ENCODE measurements at places on chromosomes 5 and 9.
A peak's percentile ranks its signal among the peaks of the same experiment; 100 is the strongest.

DNA sequence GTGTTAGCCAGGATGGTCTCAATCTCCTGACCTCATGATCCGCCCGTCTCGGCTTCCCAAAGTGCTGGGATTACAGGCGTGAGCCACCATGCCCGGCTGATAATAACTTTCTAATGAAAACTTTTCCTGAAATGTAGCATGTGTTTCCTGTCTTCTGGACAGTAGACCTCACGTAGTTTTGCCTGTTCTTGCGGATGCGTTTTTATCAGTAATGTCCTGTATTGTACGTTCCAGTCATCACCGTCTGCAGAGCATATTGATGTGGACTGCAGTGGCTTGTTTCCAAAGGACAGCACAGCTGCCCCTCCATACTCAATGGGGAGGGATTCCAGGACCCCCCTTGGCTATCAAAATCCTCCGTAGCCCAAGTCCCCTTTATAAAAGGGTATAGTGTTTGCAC is 12.8 kb downstream of the EXOC3 start:
- no peak for DNase-seq

DNA sequence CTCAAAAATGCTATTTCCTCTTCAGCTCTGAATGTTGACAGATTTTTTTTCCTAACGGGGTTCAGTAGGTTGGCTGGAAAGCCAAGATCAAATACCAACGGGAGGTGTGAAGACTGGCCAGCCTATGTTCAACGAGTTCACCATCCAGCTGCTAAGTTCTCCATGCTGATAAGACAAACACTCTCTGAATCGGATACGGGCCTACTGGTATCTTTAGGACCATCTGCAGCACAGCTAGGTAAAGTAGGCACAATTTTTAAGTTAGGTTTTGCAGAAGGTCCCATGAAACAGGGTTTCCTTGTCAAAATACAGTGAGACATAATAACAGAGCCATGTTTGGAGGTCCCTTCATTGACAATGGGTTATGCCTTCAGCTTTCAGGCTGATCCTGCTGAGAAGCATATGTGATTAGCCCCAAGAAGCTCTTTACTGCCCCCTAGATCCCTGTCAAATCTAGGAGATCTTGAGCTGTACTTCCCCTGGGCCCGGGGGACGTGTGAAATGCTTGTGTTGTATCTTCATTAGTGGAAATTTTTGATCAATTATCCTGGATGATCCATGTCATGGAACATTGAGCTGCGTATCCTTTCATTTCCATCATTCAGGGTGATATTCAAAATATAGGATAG is 60.6 kb downstream of the PGM5 start:
- DNase-seq: no peak

DNA sequence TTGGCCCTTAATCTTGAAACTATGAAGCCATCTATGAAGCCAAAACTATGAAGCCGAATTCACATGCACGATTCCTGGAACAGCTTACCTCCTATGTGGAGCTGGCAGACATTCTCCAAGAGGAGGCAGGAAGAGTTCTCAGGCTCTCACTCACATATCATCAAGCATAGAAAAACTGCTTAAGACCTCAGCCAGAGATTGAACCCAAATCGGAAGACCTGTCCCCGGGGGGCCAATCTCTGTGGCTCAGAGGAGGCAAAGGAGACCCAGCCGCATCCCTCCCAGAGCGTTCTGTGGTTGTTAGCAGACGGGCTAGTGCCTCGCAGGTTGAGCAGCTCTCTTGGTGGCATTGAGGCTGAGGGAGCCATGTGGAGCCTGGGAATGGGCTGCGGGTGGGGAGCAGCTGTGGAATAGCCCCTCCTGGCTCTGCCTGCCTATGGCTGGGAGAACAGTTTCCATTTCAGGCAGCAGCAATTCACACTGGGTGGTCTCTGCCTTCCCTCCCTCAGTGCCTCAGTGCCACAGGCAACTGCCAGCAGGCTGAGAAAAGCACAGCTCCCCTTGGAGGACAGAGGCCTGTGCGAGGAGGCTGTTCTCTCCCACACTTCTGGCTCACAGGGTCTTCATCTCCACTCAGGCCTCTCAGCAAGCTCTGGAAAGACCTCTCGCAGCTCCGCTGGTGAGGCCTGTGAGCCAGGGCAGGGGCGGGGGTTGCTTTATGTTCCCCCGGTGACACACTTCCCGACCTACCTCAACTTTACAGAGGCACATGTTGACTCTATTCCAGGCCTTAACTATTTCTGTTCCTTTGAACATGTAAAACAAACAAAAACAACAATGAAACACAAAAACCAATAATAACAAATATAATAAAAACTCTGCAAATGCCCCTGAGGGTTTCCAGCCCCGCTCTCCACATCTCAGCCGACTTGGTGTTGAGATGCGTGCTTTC is 17.4 kb upstream of the TMEM174 start:
- DNase-seq: no peak

DNA sequence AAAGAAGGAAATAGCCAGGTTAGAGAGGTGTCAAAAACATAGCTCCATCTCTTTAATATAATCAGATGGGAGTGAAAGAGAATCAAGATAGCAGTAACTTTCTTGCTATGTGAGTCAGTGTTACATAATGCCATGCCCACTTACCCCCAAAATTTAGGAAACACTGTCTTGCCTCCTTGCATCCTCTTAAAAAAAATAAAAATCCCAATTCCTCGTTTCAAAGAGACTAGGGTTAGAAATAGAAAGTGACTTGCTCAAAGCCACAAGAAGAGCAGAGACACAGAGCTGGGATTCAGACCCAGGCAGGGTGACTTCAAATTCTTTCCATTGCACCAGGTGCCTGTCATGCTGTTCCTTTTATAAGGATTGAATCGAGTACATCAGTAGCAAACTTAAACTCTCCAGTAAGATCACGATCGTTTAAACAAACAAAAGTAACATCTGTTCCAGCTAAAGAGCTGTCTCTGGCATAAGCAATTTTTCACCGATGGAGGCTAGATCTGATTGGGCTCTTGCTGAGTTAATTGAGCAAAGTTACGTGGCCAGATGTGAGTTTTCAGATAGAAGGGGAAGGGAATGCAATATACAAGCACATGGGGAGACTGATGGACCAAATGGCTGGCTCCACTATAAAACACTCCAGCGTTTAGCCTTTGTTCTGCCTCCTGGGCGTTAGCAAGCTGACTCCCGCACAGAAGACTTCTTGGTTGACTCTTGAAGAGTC is 176.9 kb downstream of the PALM2AKAP2 start:
- no peak for DNase-seq

DNA sequence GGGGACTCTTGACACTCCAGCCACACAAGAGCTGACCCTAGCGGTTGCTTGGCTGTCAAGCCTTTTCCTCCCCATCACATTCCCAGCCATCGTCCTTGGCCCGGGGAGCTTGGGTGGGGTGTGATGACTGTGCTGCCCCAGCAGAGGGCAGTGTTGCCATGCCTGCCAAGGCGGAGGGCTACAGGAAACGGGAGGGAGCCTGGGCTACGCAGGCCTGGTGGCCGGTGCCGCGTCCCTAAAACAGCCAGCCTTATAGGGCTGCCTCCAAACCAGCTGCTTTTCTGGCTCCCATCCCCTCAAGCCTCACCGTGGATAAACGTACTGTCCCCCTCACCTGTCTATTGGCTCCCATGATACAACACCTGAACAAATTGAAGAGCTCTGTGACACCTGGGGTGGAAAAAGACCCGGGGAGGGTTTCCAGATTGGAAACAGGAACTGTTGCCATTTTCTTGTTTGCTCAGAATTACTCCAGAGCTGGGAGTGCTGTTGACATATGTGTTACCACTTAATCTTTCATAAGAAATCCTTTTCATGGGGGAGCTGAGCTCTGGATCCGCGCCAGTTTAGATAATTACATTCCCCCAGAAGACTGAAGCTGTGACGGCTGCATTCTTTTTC is 72.8 kb upstream of the ASTN2 start:
- DNase-seq: peak; percentile 50

GRCh38 chr9:111961009-111961408 is 64.4 kb downstream of the UGCG start:
- no peak for DNase-seq

DNA sequence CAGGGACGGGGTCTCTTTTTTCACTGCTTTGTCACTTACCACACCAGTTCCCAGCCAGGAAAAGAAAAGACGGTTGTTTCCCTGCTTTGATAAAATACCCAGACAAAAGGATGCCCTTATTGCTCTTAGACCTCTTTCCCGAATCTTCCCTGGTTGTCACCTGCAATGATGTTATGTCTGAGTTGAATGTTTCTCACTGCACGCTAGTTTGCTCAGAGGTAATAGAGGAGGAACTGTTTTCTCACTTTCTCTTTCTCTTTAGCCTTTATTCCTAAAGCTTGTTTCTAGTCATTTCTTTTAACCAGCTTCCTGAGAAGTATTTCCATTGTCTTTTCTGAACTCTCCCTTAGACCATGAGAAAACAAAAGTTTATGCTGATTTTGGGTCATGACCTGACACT is 32.9 kb downstream of the ACER2 start:
- no peak for DNase-seq

- DNase-seq: no peak
Measured at GRCh38 chr5:126777257-126777974, 480 bp downstream of the LMNB1 start.

DNA sequence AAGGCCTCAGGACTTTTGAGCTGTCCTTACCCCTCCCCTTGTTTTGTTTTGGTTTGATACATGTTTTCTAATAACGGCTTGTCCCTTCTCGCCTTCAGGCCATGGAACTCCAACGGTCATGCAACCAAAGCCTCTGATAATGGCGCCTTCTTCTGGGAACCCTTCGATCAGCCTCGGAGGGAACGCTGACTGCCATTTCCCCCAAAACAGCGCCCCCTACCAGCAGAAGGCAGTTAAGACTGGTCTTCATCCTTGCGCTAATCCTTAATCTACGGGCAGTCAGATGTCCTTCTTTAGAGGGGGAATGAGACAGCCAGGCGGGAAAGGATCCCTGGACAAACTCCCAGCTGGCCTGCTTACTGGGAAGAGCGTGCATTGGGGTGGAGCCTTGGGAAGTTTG is 276.6 kb downstream of the ICE1 start:
- DNase-seq: no peak

- no peak for DNase-seq
Measured at GRCh38 chr5:16507716-16508115, 42.1 kb upstream of the ZNF622 start.

DNA sequence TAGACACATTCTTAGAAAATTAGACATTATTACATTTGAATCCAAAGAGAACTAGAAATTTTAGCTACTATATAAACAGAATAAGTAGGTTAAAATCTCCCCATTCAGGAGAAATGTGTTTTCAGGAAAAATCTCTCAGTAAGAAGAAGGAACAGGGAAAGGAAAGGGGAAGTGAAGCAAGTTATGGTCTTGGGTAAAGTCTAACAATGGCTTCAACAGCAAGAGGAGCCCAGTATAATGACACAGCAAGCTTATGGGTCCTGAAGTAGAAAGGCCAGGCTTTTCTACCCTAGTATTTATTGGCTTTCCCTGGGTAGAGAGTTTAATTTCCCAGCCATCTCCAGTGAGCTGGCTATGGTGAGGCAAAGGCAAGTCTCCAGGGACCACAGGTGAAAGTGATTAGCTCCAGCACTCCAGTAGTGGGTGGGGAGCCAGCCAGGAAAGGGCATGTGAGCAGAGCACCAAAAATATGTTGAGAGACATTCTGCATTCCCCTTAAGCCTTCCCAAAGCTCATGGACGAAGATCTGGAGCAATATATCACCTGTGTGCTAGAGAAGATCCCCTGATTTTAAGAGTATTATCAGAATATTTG is 981.7 kb downstream of the NR2F1-AS1 start:
- no peak for DNase-seq

DNA sequence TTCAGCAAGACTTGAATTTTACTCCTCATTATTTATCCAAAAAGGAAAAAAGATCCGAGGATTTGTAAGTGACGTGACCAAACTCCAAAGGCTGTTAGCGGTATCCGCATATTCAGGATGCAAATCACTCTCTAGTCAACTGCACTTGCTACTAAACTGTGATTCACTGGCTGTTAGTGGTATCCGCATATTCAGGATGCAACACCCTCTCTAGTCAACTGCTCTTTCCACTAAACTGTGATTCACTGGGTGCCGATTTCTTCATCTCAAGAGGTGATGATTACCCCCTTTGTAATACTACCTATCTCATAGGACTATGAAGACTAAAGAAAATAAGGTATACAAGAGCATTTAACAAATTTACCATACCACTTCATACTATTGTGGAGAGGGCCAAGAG is 5.7 kb downstream of the MAPKAP1 start:
- DNase-seq: no peak

- no peak for DNase-seq
Measured at GRCh38 chr9:104992659-104993058, 64.7 kb upstream of the ABCA1 start.

DNA sequence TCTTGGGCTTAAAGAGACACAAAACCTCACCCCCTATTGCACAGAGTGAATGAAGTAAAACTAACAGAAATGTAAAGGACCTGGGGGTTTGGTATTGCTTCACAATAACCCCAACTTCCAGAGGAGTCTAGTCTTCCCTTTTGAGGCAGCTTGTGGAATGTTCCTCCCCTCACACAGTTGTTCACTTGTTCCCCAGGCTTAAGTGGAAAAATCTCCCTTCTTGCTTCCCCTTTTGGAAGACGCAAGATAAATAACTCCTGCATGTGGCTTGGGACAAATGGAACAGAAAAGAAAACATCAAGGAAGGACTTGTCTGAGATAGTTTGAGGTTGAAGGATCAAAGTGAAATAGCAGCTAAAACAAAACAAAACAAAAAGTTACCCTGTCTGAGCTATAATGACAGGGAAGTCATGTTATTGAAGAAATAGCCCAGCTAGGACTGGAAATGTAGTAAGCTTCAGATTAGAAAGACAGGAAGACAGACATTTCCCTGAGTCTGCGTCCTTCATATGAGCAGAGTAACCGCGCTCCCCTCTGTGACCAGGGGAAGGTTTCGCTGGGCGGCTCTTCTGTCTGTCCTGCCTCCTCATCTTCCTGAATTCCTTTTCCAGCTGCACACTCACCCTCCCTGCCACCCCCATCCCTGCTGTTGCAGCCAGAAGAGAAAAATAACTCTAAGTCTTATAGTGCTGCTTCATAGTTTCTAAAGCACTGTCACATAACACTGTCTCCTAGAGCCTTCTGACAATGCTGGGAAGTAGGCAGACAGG is 8.8 kb downstream of the SPARC start:
- no peak for DNase-seq

DNA sequence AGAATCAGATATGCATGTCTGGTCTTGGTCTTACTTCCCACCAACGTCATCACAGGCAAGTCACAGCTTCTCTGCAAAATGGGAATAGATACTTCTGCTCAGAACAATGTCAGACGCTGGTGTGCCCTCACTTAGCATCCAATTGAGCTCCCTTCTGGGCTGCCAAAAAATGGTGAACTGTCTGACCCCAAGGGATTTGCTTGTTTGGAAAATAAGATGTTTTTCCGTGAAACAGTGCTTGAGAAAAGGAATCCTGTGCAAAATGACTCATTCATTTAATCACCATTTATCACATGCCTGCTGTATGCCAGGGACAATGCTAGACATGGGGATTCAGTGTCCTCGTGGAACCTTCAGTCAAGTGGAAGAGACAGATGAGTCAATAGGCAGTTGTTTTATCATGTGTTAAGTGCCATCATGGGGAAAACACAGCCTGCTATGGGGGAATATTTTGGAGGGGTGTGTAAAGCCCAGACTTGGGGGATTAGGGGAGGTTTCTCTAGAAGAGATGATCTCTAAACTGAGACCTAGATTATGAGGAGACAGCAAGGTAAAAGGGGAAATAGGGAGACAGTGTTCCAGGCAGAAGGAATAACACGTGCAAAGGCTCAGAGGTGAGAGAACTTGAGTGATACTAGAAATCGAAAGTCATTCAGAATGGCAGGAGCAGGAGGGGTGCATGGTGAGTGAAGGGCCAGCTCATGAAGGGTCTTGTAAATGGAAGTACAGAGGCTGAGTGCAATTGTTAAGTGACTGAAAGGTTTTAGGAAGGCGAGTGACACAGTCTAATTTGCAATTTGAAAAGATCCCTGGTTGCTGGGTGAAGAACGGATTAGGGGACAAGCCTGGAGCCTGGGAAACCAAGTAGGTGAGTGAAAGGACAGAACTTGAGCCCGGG is 3.9 kb downstream of the NIPAL4 start:
- DNase-seq: no peak

All from GM12892 (cell line).